HL-60 (cell line): ENCODE measurements at places on chromosomes 4 and X.

- peak; percentile 78 for DNase-seq
These were observed 48.3 kb downstream of the CD99L2 start for GRCh38 chrX:150849996-150850720.

GRCh38 chr4:138598226-138598625, 356.1 kb upstream of the SLC7A11 start:
- no peak for DNase-seq

- no peak for DNase-seq
These were observed 158.6 kb upstream of the FAT1 start for GRCh38 chr4:186882293-186882692.

DNA sequence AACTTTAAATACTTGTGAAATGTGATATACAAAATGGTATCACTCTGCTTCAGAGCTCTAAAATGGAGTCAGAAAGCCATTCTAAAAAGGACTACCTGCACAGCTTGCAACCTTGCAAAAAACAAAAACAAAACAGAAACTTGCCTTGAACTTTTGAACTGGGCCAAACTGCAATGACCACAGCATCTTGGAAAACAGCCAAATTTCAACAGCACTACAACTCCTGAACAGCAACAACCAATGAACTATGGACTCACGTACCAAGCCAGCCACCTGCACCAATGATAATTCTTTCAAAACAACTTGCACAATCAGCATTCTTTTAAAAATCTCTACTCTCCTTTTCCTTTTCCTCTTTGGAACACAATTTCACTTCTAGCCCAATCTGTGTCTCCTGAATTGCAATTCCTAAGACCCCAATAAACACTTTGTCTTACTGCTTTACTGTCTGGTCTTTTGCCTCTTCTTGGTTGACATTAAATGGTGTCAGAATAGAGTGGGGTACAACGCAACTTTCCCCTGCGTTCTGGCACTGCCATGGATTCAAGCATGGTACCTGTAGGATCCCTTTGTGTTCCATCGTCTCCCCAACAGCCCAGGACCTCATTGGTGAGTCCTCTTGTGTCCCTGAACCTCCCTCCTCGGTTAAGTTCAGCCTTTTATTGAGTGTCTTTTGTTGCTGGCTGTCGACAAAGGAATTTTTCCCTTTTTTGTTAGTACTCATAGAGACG, 35.7 kb upstream of the FMR1 start:
- DNase-seq = no peak

DNA sequence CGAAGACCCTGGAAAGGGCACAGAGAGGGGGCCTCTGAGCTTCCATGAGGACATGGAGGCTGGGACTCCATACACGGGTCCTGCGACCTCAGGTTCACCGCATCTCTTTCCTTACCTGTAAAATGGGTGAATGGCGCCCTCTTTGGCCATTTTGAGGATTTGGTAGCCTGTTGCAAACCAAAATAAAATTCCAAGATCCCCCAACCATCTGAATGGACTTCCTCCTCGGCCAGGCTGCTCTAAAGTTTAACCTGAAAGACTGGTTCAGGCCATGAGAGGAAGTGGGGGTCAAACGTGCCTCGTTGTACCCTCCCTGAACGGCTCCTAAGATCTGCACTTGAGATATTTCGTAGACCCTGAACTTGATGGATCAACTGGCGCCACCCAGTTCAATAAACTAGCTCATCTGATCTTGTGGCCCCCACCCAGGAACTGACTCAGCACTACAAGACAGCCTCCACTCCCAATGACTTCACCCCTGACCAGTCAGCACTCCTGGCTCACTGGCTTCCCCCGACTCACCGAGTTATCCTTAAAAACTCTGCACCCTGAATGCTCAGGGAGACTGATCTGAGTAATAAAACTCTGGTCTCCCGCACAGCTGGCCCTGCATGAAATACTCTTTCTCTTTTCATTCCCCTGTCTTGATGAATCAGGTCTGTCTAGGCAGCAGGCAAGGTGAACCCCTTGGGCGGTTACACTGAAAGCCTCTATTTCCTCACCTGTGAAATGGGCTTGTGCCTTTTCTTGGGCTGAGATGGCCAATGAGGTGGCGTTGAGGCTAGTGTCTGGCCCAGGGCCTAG, 32.9 kb upstream of the GPR78 start:
- no peak for DNase-seq

DNA sequence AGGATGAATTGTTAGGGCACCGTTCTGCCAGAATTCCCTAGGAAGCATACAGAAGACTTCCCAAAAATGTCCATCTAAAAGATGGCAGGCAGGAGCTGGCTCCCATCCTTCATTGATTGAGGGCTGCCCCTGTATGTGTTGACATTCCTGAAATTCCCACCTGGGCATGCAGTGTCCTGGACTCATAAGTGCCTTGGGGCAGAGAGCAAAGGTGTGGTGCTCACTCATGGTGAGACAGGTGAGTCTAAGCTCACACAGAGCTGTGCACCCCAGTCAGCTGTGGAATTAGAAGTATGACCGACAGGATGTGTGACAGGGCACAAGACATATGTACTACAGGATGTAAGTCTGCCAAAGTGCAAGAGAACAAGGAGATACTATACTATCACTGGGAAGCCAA, 271.9 kb downstream of the MID1IP1 start:
- no peak for DNase-seq
